ENCODE measurements at places on chromosomes 2 and 18. TPM values are rescaled to one million over a fixed set of nuclear protein-coding genes. Genes with fewer than 3 reads are reported as not detected.

GRCh38 chr2:235216901-235217300 lies 265.1 kb downstream of the SH3BP4 start:
- DNase-seq = no peak
- H3K4me3 ChIP-seq = no peak overlapping the region
- no peaks in the 10 kb centered on the region for H3K27me3 ChIP-seq
- H3K36me3 ChIP-seq = no peaks in the 10 kb centered on the region
- H3K27ac ChIP-seq = no peak overlapping the region

- H3K36me3 ChIP-seq = no peaks in the 10 kb centered on the region
- no peak for DNase-seq
- H3K4me3 ChIP-seq = no peak overlapping the region
- H3K4me1 ChIP-seq = no peaks in the 10 kb centered on the region
Observed at GRCh38 chr18:64806232-64806631, 657.3 kb upstream of the LINC00305 start.

DNA sequence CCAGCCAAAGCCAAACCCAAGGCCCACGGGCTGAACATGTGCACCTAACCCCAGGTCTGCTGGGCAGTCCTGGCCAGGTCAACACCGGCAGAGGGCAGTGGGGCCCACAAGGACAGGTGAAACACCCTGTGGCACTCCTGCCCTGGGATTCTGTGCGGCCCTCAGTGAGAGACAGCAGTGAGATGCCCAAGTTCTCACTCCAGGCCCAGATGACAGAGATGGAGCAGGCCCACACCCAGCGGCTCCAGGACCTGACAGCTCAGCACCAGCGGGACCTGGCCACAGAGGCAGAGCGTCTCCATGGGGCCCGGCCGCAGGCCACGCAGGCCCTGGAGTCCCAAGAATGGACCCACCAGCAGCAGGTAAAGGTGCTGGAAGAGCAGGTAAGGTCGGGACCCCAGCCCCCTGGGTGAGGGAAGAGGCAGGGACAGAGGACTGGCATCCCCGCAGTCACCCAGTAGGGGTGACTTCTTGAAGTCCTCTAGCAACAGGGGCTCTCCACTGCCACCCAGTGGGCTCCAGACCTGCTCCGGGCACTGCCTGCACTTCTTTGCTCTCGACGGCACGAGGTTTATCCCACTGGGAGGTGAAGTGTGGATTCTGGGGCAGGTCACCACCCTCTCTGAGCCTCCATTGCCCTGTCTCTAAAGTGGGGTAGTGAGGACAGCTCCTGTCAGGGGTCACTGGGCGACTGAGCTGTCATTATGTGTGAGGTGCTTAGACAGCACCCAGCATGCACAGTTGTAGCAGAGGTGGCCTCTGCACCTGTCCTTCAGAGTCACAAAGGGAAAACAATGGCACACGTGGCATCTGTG lies 8.8 kb upstream of the SNED1 start:
- peak; percentile 42 for DNase-seq
- H3K4me1 ChIP-seq = no peaks in the 10 kb centered on the region
- no peak overlapping the region for H3K27ac ChIP-seq
- no peaks in the 10 kb centered on the region for H3K27me3 ChIP-seq
- H3K4me3 ChIP-seq = no peak overlapping the region
- H3K36me3 ChIP-seq = no peaks in the 10 kb centered on the region

GRCh38 chr2:167133614-167134013 lies 245.3 kb downstream of the XIRP2 start:
- H3K4me3 ChIP-seq = no peak overlapping the region
- H3K27me3 ChIP-seq = no peaks in the 10 kb centered on the region
- H3K27ac ChIP-seq = no peak overlapping the region
- no peak for DNase-seq

GRCh38 chr2:130985206-130985780 lies 108.0 kb downstream of the FAM168B start:
- no peak overlapping the region for H3K27ac ChIP-seq
- DNase-seq = no peak
- no peaks in the 10 kb centered on the region for H3K27me3 ChIP-seq
- H3K4me1 ChIP-seq = no peaks in the 10 kb centered on the region

DNA sequence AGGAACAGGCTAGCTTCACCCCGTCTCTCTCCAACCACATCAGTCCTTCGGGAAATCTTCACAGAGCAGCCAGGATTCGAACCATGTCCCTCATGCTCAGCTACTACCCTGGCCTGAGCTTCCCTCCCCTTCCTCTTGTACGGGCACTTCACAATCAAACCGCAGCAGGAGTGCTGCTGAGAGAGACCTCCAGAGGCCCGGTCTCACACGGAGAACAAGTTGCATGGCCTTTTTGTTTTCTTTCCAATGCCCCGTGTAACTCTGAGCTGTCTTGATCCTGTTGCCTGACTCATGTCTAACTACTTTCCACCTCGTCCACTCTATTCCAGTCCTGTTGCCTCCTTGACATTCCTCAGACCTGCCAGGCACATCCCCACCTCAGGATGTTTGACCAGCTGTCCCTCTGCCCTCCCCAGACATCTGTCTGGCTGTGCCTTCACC lies 25.4 kb downstream of the FBLN7 start:
- H3K27me3 ChIP-seq = no peaks in the 10 kb centered on the region
- no peak overlapping the region for H3K4me3 ChIP-seq
- no peak overlapping the region for H3K27ac ChIP-seq
- DNase-seq = no peak
- no peaks in the 10 kb centered on the region for H3K4me1 ChIP-seq

GRCh38 chr2:134282629-134283400 lies 28.9 kb downstream of the MGAT5 start:
- DNase-seq = no peak
- H3K27me3 ChIP-seq = no peaks in the 10 kb centered on the region
- H3K4me3 ChIP-seq = no peak overlapping the region
- H3K36me3 ChIP-seq = no peaks in the 10 kb centered on the region
- no peak overlapping the region for H3K27ac ChIP-seq

- no peak for DNase-seq
- H3K27me3 ChIP-seq = no peaks in the 10 kb centered on the region
- no peaks in the 10 kb centered on the region for H3K36me3 ChIP-seq
- H3K4me3 ChIP-seq = no peak overlapping the region
- H3K27ac ChIP-seq = no peak overlapping the region
- no peaks in the 10 kb centered on the region for H3K4me1 ChIP-seq
Observed at GRCh38 chr2:84223191-84223590, 235.9 kb downstream of the SUCLG1 start.

GRCh38 chr2:234939576-234939975 lies 12.2 kb upstream of the SH3BP4 start:
- H3K27ac ChIP-seq = no peak overlapping the region
- no peak for DNase-seq
- H3K4me3 ChIP-seq = no peak overlapping the region
- no peaks in the 10 kb centered on the region for H3K27me3 ChIP-seq
- H3K36me3 ChIP-seq = no peaks in the 10 kb centered on the region

GRCh38 chr18:68588169-68588568 lies 126.7 kb downstream of the TMX3 start:
- H3K4me1 ChIP-seq = no peaks in the 10 kb centered on the region
- H3K36me3 ChIP-seq = no peaks in the 10 kb centered on the region
- H3K27ac ChIP-seq = no peak overlapping the region

DNA sequence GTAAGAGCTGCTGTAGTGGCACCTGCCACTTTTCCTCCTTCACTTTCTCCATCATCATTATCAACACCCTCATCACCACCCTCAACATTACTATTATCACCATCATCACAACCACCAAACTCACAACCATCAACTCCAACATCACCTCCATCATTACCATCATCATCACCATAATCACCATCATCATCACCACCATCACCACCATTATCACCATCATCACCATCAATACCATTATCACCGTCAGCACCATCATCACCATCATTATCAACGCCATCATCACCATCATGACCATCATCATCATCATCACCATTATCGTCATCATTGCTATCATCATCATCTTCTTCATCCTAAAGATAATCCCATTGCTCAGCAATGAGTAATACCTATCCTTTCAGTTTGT lies 255.8 kb downstream of the CYRIA start:
- H3K4me3 ChIP-seq = no peak overlapping the region
- H3K36me3 ChIP-seq = no peaks in the 10 kb centered on the region
- H3K4me1 ChIP-seq = no peaks in the 10 kb centered on the region
- no peak overlapping the region for H3K27ac ChIP-seq
- DNase-seq = no peak

- peak; percentile 66 for DNase-seq
- H3K4me3 ChIP-seq = no peak overlapping the region
Observed at GRCh38 chr2:18378020-18378653, 182.3 kb downstream of the RDH14 start.

KRTCAP3 gene
- 32.1 TPM for total RNA-seq

CTNNA2 gene
- not detected for total RNA-seq

IL36G gene
- not detected for total RNA-seq

IL18RAP gene
- 2.0 TPM for total RNA-seq

LCT gene
- not detected for total RNA-seq

PID1 gene
- 9.4 TPM for total RNA-seq

OTOS gene
- total RNA-seq = 4.6 TPM

CRACDL gene
- 14.8 TPM for total RNA-seq

GNAL gene
- 9.7 TPM for total RNA-seq

DSG1 gene
- total RNA-seq = not detected

ESPNL gene
- 2.7 TPM for total RNA-seq

SKOR2 gene
- total RNA-seq = not detected

AMER3 gene
- total RNA-seq = not detected

DCC gene
- 3.9 TPM for total RNA-seq

All from kidney (tissue), 22 donors.